ENCODE measurements at places on chromosomes 3 and 15.

- no peak for DNase-seq
These were observed 5.8 kb downstream of the HEXA start for GRCh38 chr15:72369964-72370363.

DNA sequence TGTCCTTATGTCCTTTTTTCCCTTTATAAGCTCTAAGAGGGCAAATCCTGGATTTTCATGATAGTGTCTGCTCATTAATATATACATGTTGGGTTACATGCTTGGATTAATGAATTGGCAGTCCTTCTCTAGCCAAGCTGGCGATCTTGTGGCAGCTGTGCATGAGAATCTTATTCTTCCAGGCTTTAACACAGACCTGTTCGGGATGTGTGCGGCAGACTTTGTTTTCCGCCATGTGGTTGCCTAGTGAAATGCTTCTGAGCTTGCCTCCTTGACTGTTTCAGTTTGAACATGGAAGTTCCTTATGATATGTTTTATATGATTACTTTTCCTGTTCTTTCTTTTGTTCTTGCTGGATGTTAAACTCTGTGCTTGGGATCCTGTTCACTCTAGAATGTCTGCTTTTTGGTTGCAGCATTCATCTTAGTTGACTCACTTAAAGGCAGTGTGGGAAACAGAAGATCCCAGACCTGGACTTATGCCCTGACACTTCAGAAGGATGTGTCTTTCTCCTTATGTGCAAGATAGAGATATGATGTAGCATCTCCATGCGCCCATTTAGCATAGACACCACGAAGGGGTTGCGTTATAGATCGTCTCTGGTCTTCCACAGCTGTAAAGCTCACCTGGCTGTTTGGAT, 7.2 kb downstream of the CHCHD6 start:
- DNase-seq: no peak

GRCh38 chr3:46193436-46193835, 14.7 kb downstream of the CCR1 start:
- no peak for DNase-seq

DNA sequence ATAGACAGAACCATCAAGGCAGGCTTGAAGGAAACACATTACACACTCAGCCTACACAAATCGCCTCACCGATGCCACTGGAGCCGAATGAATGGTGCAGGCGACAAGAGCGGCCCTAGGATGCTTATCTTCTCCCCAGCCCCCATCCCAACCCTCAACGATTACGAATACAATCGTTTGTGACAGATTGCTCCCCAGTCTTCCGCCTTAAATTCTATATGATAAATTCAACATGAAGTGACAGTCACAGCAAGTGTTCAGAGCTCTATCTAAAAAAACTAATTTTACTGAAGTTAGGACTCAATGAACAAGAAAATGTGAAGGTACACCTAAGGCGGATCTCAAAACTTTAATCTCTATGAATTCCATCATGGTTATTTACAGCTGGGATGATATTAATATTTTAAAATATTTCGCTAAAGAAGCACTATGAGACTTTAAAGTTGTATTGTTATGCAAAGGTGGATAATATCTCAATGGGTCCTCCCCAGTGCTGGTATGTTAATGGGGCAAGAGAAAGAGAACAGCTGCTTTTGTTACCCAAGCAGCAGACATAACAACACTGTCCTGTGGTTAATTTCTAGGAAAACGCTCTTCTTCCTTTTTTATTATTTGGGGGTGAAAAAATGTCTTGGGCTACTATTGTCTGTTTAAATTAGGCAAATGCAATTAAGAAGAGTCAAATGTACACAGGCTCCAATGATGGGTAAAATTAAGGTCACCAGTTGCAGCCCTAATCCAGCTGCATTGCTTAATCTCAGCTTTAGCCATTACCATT, 147.6 kb upstream of the NR2F2 start:
- DNase-seq: no peak

GRCh38 chr15:85746641-85747040, 48.1 kb downstream of the KLHL25 start:
- DNase-seq: no peak

DNA sequence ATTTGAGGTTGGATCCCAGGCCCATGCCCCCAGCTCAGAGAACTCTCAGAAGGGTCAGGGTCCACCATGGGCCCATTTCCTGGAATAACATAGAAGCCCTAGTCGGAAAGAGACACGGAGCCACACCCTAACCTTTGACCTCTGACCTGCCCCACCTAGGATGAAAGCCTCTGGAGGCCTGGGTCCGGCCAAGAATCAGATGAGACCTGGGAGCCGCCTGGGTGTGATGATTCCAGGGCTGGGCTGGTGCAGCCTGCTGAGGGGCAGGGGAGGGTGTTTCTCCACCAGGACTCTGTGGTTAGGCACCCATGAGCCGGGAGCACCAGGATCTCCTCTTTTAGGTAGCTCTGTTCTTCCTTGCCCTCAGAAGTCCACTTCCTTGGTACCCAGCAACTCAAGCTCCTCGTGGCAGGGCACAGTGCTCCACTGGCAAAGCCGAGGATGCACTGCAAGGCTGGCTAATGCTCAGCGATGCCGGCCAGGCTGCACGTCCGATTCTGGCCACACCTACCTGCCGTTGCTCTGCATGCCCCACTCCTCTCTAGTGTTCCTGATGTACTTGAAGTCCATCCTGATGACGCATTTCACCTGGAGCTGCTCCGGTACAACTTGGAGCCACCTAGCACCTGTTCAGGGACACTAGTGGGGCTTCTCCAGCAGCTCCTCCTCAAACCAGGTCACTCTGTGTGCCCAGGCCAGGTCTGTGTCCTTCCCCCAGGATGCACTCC, 57.4 kb downstream of the ZNF445 start:
- DNase-seq: no peak

GRCh38 chr3:169147238-169148008, 516.1 kb downstream of the MECOM start:
- DNase-seq: peak; percentile 89

DNA sequence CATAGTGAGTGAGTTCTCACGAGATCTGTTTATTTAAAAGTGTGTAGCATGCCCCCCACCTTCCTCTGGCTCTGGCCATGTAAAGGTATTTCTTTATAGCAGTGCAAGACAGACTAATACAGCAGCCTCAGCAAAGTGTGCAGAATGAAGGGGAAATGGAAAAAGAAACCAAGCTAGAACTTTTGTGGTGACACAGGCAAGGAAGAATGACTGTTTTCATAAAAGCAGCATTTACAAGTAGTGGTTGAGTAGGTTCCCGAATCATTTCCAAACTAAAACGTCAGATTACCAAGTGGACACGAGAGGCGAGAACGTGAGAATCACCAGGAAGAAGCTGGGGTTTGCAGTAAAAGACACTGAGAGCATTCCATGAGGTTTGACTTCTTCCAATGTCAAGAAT, 100.2 kb upstream of the AKAP13 start:
- DNase-seq: no peak

- DNase-seq: no peak
These were observed 19.5 kb upstream of the TGFBR2 start for GRCh38 chr3:30586806-30587486.

- DNase-seq: peak; percentile 64
These were observed 267.1 kb downstream of the RPLP1 start for GRCh38 chr15:69719527-69720240.

GRCh38 chr3:117454254-117454653, 744.7 kb downstream of the TUSC7 start:
- peak; percentile 33 for DNase-seq

DNA sequence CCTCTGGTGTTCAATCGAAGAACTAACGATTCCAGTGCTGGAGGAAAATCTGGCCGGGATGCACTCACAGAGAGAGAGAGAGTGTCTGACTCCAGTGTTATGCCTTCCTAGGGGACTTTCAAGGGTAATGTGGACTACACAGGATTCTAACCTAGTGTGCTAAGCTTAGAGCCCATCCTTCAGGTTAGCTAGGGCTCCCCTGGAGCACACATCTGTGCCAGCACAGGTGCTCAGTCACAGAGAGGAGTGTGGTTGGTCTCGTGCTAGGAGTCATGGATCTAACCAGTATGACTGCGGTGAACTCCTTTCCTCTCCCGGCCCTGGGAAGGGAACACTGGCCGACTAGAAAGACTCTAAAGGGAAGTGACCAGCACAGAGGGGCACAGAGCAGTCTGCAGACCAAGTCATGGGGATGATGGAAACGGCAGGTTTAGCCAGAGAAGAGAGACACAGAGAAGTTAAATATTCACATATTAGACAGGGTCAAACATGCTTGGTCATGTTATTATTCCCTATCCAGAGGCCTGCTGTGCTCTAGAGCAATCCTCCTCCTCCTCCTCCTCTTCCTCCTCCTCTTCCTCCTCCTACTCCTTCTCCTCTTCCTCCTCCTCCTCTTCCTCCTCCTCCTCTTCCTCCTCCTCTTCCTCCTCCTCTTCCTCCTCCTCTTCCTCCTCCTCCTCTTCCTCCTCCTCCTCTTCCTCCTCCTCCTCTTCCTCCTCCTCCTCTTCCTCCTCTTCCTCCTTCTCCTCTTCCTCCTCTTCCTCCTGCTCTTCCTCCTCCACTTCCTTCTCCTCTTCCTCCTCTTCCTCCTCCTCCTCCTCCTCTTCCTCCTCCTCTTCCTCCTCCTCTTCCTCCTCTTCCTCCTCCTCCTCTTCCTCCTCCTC, 280.3 kb downstream of the XXYLT1 start:
- DNase-seq: no peak

- no peak for DNase-seq
These were observed 1050.5 kb downstream of the ROBO2 start for GRCh38 chr3:78090382-78090781.

- DNase-seq: no peak
These were observed 612.1 kb upstream of the NR2F2 start for GRCh38 chr15:95718441-95718840.

DNA sequence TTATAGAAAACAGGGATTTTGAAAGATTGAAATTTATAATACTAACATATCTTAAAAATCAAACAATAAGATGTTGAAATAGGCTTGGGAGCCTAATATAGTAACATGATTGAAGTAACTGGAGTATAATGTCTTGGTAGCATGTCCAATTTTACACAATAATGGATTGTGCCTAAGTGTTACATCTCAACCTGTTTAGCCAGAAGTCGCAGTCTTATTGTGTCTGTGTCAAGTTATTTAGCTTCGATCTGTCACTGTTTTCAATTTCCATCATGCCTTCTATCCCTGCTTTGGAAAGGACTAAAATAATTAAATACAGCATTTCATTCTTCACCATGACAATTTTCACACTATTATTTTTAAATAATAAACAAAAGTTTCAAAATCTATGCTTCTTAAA, 1352.2 kb downstream of the SI start:
- DNase-seq: no peak

DNA sequence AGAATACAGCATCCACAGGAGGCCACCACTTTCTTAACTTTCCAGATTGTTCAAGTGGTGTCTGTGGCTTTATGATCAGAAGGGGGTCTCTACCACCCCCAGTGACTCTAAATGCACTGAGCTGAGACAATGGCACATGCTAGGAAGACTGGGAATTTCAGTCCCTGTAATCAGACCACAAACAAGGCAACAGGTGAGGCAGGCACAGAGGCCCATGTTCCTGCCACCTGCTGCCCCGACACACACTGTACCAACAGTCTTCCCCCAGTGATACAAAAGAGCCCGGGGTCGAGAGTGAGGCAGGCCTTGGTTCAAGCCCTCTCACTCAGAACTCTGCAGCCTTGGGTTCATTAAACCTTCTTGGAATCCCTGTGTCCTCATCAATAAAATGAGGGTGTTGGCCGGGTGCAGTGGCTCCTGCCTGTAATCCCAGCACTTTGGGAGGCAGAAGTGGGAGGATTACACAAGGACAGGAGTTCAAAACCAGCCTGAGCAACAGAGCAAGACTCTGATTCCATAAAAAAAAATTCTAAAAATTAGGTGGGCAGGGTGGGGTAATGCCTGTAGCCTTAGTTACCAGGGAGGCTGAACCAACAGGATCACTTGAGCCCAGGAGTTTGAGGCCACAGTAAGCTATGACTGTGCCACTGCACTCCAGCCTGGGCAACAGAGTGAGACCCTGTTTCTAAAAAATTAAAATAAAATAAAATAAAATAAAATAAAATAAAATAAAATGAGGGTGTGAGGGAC, 55.8 kb downstream of the ADCY5 start:
- DNase-seq: no peak

DNA sequence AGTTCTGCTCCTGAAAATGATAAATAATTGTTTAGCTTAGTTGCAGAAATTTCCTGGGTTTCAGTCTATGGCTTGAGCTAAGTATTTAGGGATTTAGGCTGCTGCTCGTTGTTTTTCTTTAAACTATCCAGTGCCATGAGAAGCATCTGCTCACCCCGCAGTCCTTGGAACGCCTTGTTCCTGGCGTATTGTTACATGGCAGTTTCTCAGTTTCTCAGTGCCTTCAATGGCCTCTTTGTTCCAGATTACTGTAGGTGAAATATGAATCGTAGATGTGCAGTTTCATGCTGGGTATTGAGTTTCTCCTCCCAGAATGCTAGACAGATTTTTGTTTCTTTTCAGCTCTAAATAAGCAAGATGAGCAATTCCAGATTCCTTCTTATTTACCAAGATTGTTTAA, 269.5 kb upstream of the GBE1 start:
- DNase-seq: no peak

DNA sequence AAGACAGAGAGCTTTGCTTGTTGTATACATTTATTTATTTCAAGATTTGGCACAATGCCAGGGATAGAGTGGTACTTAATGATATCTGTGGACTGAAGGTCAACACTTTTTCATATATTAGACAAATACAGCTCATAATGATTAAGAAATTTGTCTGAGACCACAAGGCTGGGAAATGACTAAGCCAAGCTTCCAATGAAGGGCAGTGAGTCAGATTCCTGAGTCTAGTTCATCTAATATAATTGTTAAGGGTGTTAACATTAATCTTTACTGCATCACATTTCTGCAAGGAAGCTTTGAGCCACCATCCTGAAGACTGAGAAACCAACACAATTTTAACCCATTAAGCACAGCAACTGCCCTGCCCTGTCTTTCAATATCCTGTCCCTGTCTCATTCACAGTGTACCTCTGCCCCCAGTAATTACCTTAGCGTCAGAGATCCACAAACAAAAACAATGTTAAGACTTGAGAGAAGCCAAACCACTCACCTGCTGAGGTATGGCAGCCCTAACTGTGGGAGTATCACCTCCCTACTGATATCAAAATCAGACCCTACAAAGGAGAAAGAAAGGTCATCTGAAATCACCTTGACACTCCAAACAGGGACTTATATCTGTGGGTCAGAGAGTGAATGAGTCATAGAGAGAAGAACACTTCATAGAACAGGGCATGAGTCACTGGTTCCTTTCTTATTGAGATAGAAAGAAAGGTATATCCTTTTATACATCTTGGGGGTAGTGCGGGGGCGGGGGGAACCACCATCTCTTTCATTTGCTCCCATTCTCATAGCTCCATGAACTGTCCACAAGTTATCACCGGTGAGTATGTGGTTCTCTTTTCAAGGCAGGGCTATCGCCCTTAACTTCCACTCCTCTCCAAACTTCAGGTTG, 74.7 kb downstream of the MAGI1 start:
- peak; percentile 3 for DNase-seq

GRCh38 chr3:31361371-31362273, 171.1 kb upstream of the STT3B start:
- DNase-seq: peak; percentile 15

DNA sequence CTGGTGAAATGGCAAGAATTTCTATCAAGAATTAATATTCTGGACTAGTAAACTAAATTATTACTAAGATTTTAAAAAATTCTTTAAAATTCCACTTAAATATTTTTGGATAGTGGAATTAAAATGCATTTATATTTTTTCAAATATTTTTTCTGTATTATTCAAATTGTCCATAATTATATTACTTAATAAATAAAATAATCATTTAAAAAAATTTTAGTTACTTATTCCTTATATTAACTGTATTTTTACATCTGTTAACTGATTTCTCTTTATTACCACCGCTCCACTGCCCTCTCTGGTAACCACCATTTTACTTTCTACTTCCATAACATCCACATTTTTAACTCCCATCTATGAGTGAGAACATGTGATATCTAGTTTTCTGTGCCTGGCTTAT, 828.4 kb downstream of the VGLL3 start:
- DNase-seq: no peak

GRCh38 chr15:44194323-44195150, 534 bp downstream of the FRMD5 start:
- no peak for DNase-seq

Data from OCI-M1 (cell line).